Myocyte (in vitro differentiated cells): ENCODE measurements at places on chromosomes 1 and 21. TPM values are rescaled to one million over a fixed set of nuclear protein-coding genes. Genes with fewer than 3 reads are reported as not detected.

DNA sequence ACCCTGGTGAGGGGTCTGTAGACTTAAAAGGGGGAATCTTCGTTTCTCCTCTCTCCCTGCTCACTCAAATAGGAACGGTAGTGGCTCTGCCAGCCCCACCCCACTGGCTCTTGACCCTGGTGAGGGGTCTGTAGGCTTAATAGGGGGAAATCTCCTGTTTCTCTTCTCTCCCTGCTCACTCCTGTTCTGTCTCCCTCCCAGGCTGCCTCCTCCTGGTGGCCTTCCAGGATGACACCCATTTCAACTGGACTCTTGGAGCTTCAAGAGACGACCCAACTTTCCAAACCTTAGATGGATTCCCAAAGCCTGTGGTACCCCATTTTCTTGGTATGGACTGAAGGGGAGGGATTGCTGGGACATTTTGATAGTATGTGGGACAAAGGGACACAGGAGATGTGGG, 1.4 kb upstream of the EPHB2 start:
- no peak for DNase-seq

- no peak for DNase-seq
These were observed 222.6 kb downstream of the PRDM2 start for GRCh38 chr1:13922466-13923110.

GRCh38 chr1:87914396-87914795, 585.7 kb downstream of the LMO4 start:
- no peak for DNase-seq

GRCh38 chr1:114339379-114339778, 171.6 kb downstream of the TRIM33 start:
- no peak for DNase-seq

GRCh38 chr1:109112652-109113285, 1.1 kb upstream of the ELAPOR1 start:
- peak; percentile 92 for DNase-seq

GRCh38 chr1:27601321-27601770, 2.6 kb downstream of the AHDC1 start:
- DNase-seq, result peak; percentile 36

C1orf122 gene
- total RNA-seq, result 113 and 140 TPM in 2 replicates

DNA sequence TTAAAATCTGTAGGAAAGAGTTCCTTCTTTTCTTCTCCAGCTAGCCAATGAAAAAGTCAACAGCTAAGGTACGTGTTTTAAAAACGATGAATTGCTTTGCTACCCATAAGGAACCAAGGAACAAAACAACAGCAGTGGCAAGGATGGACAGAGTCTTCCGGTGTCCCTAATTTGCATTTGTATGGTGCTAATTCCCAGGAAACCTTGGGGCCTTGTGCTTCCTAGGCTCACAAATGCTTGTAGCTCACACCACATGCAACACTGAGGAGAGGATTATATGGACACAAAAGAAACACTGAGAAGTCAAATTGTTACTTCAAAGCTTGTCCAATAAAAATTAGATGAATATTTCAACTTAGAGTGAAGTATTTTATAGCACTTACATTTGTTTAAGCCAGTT, 1.8 kb upstream of the PGBD5 start:
- no peak for DNase-seq

DNA sequence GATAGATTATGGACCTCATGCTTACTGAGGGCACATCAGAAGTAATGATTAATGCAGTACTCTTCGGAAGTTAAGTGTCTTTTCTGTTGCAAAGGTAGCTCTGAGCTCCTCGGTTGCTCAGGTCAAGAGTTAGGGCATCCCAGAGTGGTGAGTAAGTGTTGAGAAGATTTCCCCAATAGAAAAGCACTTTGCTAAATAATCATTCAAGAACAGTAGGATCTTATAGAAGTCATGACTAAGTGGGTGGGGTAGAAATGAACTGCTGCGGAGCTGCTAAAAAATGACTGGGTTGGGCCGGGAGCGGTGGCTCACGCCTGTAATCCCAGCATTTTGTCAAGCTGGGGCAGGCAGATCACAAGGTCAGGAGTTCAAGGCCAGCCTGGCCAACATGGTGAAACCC, 648.6 kb upstream of the CAMK1G start:
- DNase-seq, result no peak

DNA sequence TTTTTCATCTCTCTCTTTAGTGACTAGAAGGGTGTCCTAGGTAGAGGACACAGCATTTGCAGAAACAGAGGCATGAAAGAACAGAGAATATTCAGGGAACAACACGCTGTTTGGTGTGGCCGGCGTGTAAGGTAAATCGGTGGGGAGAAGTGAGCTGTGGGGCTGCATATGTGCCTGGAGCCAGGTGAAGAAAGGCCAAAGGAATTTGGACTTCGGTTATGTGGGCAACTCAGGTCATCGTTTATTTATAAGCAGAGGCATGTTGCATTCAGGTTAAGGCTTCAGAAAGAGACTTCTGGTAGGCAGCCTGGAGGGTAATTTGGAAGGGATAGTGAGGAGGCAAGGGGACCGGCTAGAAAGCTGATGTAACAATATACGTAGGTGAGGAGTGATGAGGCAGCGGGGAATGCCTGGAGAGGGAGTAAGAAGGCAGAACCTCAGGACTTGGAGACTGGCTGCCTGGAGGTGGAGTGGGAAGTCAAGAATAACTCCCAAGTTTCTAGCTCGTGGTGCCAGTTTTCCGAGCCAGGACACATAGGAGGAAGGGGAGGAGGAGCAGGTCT, 64.1 kb upstream of the ACOT11 start:
- no peak for DNase-seq

GRCh38 chr1:91261655-91262054, 143.0 kb downstream of the HFM1 start:
- DNase-seq, result no peak

ADORA1 gene
- total RNA-seq, result 27.4 and 42.0 TPM in 2 replicates

GRCh38 chr21:44199448-44199847, 41.3 kb downstream of the ICOSLG start:
- no peak for DNase-seq

- DNase-seq, result peak; percentile 52
These were observed 48.4 kb upstream of the CD34 start for GRCh38 chr1:207959141-207959825.

- no peak for DNase-seq
These were observed 36.9 kb upstream of the HHAT start for GRCh38 chr1:210291786-210292230.
